ENCODE measurements at places on chromosomes 12 and 14. TPM values are rescaled to one million over a fixed set of nuclear protein-coding genes. Genes with fewer than 3 reads are reported as not detected.

Gene PROX2
- polyA plus RNA-seq, result 1.1 TPM

Gene TRPV4
- 1.5 TPM for polyA plus RNA-seq

Gene DTX3
- 53.9 TPM for polyA plus RNA-seq

Gene GRIP1
- polyA plus RNA-seq, result 31.7 TPM

Gene P2RX7
- 0.63 TPM for polyA plus RNA-seq

Gene BHLHE41
- 1.5 TPM for polyA plus RNA-seq

Gene C12orf60
- polyA plus RNA-seq, result 5.0 TPM

Gene GALNT9
- polyA plus RNA-seq, result 8.5 TPM

Gene ENDOU
- polyA plus RNA-seq, result 0.66 TPM

Gene RNASE2
- polyA plus RNA-seq, result 1.7 TPM

Gene HHIPL1
- polyA plus RNA-seq, result 3.0 TPM

Gene TCL1B
- 1.0 TPM for polyA plus RNA-seq

Gene FOXJ2
- polyA plus RNA-seq, result 24.0 TPM

Gene MMP17
- 0.77 TPM for polyA plus RNA-seq

Gene C12orf50
- polyA plus RNA-seq, result 0.47 TPM

Gene SLC10A1
- polyA plus RNA-seq, result not detected

Gene TTC5
- 26.4 TPM for polyA plus RNA-seq

Gene SPIC
- not detected for polyA plus RNA-seq

Gene CRIP1
- 34.6 TPM for polyA plus RNA-seq

Gene NANOG
- 0.43 TPM for polyA plus RNA-seq

Gene ASIC1
- polyA plus RNA-seq, result 21.4 TPM

All from left renal pelvis (tissue), 4 donors.